ENCODE measurements at places on chromosomes 6 and 20.

GRCh38 chr6:118588626-118589025 lies 40.5 kb downstream of the PLN start:
- no peak for DNase-seq

DNA sequence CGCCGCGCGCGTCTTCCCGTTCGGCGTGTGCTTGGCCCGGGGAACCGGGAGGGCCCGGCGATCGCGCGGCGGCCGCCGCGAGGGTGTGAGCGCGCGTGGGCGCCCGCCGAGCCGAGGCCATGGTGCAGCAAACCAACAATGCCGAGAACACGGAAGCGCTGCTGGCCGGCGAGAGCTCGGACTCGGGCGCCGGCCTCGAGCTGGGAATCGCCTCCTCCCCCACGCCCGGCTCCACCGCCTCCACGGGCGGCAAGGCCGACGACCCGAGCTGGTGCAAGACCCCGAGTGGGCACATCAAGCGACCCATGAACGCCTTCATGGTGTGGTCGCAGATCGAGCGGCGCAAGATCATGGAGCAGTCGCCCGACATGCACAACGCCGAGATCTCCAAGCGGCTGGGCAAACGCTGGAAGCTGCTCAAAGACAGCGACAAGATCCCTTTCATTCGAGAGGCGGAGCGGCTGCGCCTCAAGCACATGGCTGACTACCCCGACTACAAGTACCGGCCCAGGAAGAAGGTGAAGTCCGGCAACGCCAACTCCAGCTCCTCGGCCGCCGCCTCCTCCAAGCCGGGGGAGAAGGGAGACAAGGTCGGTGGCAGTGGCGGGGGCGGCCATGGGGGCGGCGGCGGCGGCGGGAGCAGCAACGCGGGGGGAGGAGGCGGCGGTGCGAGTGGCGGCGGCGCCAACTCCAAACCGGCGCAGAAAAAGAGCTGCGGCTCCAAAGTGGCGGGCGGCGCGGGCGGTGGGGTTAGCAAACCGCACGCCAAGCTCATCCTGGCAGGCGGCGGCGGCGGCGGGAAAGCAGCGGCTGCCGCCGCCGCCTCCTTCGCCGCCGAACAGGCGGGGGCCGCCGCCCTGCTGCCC lies 1.1 kb downstream of the SOX4 start:
- peak; percentile 23 for DNase-seq

- peak; percentile 64 for DNase-seq
Measured at GRCh38 chr20:13261460-13262301, 40.6 kb downstream of the ISM1 start.

DNA sequence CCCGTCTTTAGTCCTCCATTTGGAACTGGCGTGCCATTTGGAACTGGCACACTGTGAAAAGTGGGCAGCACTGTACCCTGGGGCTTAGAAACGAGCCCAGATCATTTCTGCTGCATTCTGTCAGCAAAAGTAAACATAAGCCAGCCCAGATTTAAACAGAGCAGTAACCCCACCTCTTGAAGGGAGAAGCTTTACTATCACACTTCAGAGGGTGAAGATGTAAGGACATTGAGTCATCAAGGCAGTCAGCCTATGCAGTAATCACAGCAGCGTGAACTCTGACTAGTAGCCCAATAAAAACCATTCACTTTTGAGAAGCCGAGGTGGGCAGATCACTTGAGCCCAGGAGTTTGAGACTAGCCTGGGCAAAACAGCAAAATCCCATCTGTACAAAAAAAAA lies 216.9 kb downstream of the EYA2 start:
- no peak for DNase-seq

DNA sequence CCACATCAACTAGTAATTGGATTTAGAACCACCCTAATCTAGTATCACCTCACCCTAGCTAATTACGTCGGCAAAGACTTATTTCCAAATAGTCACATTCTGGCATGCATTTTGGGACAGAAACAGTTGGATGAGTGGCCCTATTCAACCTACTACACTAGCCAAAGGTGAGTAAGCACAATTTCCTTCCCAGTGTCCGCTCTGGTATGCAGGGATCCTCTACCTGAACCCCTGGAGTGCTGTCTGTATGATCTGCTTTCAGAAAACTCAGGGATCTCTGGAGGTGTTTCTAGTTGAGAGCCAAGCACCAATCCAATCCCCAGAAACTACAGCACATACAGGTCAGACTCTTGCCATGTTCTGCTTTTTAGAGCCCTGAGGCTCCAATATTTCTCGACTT lies 717.4 kb upstream of the MANEA start:
- no peak for DNase-seq

DNA sequence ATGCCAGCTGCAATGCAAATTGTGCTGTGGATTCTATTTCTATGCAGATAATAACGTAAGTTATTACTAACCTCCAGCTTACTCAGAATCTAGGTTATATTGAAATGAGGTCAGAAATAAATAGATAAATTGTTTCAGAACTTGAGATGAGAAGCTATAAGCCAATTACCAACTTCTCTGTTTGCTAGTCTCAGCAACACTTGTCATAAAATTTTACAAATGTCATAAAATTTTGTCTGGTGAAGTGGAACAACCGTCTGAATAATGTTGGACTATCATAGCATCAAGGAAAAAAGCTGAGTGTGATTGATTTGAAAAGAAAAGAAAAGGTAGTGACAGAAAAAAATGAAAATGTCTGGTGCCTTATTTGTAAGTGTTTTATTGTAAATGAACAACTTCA lies 36.7 kb downstream of the COL9A1 start:
- DNase-seq = no peak

DNA sequence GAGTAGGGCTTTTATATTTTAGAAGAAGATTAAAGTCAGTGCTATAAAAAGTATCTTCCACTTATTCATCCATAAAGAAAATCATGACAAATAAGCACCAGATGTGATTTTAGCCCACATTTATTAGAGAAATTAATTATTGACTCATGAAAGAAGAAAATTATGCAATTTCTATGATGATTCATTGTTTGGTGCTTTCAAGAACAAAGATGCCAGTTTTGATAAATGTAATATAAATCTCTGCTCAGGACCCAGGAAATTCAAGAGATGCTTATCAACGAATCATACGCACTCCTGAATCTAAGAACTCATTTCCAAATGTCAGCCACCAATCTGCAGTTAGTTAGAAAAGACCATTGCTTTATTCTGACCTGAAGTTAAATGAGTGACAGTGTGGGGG lies 211.4 kb downstream of the ARHGAP18 start:
- no peak for DNase-seq

DNA sequence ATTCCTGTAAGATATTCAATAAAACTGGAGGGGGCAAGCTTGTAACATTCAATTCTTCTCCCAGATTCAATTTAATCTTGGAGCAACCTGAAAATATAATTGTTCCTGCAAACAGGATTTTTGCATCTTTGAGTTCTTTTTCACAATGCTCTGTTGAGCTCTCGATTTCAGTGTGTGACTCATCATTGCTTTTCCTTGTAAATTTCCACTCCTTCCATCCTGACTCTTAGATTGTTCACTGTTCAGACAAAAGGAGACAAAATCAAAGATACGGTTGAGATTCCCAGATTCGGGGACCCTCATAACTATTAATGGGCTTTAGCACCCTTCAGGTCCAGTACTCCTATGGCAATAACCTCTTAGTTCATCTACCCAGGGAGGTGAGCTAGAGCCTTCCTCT lies 571.9 kb upstream of the CHD6 start:
- no peak for DNase-seq

DNA sequence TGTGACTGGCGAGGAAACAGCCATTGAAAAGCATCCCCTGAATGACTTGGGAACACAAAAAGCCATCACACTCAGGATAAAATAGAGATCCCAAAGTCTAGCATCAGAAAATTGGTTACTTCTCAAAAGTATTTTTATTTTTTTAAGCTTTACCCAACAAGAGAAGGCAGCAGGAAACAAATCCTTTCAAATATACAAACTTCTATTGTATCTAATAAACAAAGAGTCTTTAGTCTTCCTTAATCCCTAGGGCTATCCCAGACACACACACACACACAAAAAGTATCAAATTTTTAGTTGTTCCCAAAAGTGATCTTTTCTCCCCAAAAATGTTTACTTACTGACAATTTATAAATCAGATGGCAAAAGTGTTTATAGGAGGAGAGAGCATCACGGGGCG lies 33.2 kb upstream of the MARCKS start:
- no peak for DNase-seq

DNA sequence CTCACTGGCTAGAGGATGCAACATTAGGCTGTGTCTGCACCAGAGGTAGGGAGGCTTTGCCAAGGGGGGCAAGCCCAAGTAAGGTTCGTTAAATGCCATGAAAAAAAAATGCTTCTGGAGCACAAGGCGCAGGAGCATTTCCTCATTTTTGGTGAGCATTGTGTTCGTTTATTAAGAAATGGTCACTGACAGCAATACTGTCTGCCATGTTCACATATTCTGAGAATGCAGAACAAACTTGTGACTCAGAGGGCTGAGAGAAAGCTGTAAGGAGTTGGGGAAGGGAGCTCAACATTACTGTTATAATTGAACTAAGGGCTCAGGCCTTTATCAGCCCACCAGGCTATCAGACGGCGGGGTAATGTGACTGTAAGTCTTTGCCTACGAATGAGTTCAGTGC lies 465.4 kb upstream of the BTBD3 start:
- DNase-seq = no peak

GRCh38 chr20:37529214-37529967 lies 1.7 kb upstream of the BLCAP start:
- DNase-seq = no peak

- DNase-seq = no peak
Measured at GRCh38 chr6:144148886-144149285, 1.4 kb upstream of the STX11 start.

DNA sequence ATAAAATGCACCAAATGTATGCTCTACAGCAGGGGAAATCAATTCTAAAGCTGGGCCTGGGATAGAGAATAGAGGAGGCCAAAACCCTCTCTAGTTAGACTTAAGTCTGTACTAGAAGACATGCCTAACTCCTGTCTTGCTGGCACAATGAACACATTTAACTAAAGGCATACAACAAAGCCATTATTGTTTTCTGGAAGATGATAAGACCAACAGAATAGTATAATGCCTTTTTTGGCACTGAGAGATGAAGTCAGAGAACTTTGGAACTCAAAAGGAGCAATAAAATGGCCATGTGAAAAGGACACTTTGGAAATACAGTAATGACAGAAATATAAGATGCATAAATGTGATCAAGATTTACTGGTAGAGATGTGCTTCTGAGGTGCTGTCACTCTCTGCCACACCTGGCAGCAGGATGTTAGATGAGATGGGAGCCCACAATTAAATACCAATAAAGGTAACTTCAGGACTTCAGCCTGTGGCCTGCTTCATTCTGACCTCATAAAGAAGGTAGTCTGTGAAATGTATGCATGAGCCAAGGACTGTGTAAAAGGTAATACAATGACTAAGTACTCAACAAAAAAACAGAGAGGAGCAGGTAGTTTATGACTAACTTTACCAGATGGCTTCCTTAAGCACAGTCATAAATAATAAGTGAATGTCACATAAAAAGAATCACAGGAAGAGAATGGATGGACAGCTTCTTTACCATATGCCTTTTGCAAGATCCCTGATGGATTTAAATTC lies 333.4 kb downstream of the BCKDHB start:
- DNase-seq = no peak

GRCh38 chr6:90403489-90404381 lies 107.1 kb upstream of the BACH2 start:
- no peak for DNase-seq

DNA sequence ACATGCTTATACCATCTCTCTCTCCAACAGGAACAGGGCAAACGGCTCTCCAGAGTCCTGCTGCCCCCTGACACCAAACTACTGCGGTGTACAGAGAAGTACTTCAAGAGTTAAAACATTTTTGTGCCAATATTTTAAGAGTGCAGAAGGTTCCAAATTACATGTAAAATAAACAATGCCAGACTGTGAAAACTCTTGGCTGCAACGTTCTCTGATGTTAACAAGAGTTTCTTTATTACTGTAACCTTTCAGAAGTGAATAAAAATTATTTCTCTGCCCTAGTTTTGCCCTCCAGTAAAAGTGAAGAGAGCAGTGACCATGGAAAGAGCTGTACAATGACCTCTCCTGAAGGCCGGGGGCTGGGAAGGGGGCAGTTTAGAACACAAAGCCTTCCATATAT lies 41.4 kb upstream of the FAM83C start:
- no peak for DNase-seq

GRCh38 chr20:50022676-50023075 lies 39.9 kb downstream of the SNAI1 start:
- DNase-seq = no peak

- no peak for DNase-seq
Measured at GRCh38 chr6:37531437-37532036, 31.8 kb upstream of the CCDC167 start.

DNA sequence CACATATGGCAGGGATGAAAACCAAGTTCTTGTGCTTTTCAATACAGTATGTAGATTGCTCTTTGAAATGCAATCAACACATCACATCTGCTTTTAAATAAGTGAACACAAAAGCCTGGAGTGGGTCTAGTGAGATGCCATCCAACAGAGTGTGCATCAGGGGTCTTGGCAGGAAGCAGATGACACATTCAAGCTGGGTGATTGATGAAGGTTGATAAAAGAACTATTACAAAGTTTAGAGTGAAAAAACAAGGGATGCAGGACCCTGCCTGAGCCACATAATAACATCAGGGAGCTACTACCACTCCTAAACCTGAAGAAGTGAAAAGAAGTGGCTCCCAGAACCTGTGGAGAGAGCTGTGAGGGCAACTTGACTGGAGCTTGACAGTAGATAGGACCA lies 16.6 kb upstream of the PLCB1 start:
- no peak for DNase-seq

DNA sequence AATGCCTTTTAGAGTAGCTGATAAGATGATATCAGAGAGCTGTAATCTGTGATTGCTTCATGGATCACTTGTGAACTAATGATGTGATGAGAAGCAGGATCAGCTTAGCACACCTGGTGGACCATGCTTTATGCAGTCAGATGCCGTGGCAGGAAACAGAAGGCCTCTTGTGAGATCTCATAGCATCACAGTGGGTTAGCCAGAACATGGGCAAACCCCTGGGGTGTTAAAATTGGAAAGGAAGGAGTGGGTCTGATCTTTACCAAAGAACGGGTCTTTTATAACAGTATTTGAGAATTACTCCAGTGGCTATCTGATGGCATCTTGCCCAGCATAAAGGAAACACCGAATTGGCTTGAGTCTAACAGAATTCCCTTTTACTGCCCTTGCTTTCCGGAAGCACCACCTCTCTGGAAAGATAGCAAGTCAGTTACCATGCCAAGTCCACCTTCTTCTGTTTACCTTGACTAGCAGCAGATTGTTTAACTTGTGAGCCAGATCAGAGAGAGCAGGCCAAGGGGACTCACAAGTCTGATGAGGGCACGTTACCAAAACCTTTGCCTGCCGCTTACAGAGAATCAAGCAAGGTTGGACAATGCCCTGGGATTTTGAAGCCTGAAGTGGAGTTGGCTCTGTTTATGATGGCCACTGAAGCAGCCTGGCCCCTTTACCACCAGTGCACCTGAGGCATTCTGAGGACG lies 20.9 kb upstream of the SRF start:
- no peak for DNase-seq

All from kidney glomerular epithelial cell (primary cell).